COR-L47 (cell line): ENCODE measurements at places on chromosomes 4 and X.

DNA sequence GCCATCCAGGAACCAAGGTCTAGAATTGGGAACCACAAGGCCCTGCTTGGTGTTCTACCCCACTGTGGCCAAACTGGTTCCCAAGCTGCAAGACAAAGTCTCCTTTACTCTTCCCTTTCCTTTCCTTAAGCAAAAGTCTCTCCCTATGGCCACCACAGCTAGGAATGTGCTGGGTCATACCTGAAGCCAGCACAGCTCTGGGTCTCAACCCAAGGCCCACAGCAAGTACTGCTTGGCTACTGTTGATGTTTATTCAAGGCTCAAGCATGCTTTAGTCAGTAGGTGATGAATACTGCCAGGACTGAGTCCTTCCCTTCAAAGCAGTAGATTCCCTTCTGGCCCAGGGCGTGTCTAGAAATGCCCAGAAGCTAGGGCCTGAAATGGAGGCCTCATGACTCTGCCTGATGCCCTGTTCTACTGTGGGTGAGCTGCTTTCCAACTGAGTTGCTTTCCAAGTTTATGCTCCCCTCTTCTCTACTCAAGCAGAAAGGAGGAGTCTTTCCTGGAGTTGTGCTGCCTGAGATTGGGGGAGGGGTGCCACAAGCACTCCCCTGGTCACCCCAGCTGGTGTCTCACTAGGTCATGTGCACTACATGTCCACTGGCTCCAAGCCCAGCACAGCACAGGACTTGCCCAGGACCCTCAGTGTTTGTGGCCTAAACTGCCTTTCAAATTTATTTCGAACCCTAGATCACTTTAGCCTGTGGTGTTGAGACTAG lies 44.9 kb downstream of the STAP1 start:
- DNase-seq: no peak

- DNase-seq: no peak
Measured at GRCh38 chr4:166088576-166088975, 215.5 kb downstream of the TLL1 start.

GRCh38 chrX:77953708-77954107 lies 15.7 kb downstream of the PGAM4 start:
- no peak for DNase-seq

DNA sequence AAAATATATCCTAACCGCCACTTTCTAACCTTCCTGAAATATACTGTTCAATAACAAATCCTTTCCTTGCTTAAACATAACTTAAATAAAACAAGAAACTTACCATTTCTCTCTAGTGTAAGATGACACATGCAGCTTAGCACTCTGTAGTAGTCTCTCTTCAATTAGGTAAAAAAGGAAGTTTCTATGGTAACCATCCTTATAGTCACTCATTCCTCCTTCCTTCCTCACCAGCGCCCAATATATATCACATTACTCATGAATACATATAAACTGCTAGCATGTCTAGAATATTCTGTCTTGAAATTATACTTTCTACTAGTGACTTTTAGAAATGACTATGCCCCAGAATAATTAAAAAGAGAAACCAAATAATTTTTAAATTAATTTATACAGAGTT lies 112.2 kb downstream of the SNCA start:
- no peak for DNase-seq

GRCh38 chr4:184977747-184978146 lies 40.5 kb upstream of the HELT start:
- DNase-seq: no peak

- DNase-seq: no peak
Measured at GRCh38 chrX:150476164-150476699, 92.2 kb upstream of the MTM1 start.

DNA sequence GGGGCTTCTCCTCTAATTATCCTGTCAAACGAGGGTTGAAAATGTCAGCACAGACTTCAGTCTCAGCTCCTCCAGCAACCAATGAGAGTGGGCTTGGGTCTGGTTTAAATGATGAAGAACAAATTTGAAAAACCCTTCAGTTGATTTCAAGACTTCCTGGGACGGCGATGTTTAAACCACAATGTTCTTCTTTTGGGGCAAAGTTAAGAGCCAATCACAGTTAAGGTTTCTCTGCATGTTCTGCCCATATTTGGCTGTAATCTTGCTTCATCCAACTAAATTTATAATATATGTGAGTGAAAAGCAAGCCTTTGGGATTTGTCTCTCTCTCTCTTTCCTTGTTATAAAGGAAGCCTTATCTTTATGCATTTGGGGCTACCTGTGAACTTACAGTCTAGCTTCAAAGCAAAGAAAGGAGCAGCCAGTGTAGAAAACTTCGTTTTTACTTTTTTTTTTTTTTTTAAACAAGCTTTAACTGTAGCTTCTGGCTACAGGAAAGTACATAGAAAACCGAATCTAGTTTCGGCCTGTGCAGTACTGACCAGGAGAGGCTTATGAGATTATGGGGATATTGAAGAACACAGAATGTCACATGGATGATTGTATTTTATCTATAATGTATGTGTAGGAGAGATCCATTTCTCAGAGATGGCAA lies 46.8 kb upstream of the FAM9C start:
- DNase-seq: no peak

- no peak for DNase-seq
Measured at GRCh38 chr4:184641451-184641850, 7.8 kb downstream of the CASP3 start.

DNA sequence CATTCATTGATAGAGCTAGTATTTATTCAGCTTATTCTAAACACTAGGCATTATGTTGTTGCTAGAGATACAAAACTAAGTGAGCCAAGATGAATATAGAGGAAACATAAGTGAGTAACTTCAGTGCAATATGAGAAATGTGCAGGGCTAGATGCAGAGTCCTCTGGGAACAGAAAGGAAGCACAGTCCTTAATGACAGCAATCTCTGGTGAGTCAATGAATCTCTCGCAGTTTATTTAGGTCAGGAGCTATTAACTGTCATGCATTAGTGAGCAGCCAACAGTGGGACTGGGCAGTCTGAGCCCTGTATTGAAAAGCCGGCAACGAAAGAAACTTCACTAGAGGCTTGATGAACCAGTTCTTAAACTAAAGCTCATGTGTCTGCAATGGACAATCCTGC lies 598.1 kb upstream of the MAGEB2 start:
- no peak for DNase-seq

GRCh38 chrX:10798041-10798440 lies 177.7 kb upstream of the MID1 start:
- no peak for DNase-seq

DNA sequence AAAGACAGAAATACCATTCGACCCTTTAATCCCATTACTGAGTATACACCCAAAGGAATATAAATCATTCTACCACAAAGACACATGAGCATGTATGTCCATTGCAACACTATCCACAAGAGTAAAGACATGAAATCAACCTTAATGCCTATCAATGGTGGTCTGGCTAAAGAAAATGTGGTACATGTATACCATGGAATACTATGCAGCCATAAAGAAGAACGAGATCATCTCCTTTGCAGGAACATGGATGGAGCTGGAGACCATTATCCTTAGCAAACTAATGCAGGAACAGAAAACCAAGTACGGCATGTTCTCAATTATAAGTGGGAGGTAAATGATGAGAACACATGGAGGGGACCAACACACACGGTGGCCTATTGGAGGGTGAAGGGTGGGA lies 7.9 kb downstream of the SCLT1 start:
- no peak for DNase-seq

DNA sequence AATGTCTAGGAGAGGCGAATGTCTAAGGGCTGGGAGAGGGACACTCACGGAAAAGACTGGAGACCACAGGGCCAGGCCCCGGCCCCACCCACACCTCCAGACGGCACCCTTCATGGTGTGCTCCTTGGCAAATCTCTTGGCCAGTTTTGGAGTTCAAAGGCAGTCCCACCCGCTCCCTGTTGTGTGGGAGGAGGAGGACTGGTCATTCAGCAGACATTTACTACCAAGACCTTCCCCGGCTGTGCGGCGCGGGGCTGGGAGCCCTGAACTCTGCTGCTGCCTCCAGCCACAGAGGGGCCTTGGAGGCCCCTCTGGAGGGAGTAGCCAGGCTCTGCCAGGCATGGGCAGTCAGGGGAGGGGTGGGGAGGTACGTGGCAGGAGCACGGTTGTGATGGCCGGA lies 8.7 kb upstream of the TBC1D14 start:
- no peak for DNase-seq

DNA sequence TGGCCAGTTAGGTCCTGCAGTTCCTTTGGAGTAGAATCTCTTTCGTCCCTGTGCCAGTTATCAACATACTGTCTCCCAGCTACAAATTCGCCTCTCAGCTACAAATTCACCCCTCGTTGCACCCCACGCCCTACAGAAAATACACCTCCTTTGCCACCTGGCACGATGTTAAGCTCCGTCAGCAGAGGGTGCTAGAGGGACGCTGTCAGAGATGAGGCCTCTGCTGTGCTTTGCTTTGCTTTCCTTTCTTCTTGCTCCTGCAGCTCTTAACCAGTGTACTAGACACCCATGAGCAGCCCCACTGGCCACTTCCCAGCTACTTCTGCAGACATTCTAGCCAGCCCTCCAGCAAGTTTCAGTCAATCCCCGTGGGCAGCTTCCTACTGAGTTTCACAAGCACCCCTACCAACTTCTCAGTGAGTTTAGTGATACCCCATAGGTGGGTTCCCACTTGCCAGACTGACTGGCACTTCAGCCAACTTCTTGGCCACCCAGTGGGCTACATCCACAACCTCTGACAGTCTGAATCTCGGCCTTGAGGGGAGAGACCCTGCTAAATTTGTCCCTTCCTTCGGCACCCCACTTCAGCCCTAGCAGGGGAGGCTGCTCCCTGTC lies 21.8 kb downstream of the HAUS3 start:
- DNase-seq: peak; percentile 70

GRCh38 chrX:11567528-11568220 lies 98.0 kb downstream of the ARHGAP6 start:
- no peak for DNase-seq

DNA sequence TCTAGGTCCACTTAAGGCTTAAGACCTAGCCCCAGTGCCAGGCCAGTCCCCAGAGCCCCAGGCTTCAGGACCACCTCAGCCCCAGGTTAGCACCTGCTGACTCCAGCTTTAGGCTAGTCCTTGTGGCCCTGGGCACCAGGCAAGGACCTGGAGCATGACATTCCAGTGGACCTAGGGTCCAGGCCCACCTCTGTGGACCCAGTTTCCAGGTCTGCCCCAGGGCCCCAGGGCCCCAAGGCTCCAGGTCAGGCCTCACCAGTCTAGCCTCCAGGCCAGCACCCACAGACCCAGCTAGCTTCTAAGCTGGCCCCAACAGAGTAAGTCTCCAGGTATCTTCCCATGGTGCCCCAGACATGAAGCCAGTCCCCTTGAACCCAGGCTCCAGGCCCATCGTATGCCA lies 97.5 kb downstream of the QRFPR start:
- DNase-seq: no peak

DNA sequence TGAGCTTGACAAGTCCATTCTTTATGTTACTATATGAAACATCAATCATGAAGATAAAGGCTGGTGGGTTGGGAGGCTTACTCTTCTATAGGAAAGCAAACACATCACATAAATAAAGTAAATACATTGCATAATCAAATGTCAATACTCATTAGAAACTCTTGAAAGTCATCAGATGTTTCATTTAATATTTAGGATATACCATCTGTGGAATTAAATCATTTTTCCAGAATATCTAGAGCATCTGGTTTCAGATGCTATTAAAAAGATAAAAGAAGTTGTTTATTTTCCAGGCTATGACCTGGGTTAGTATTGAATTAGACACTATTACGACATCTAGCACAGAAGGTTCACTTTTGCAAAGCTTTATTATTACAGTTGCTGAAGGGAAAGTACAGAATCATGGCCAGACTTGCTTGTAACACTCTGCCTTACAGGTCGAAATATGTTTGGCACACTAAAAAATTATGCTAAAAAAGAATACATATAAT lies 72.6 kb downstream of the METTL14 start:
- DNase-seq: no peak

DNA sequence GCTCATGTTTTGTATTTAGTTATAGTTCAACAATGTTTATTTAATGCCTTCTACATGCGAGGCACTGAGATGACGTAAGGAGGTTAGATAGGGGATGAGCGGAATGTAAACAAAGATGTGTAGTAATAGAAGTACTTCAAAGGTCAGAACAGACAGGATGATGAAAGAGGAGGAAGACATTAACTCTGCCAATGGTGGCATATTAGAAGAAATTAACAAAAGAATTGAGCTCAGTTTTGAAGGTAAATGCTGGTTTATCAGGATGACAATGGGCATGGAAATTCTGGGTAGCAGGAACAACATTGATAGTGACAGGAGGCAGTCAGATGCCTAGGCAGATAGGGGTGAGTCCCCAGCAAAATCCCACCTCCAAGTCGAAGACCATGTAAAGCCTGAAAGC lies 62.3 kb upstream of the PGRMC2 start:
- DNase-seq: no peak

GRCh38 chrX:69807400-69807799 lies 191.5 kb downstream of the EDA start:
- no peak for DNase-seq

DNA sequence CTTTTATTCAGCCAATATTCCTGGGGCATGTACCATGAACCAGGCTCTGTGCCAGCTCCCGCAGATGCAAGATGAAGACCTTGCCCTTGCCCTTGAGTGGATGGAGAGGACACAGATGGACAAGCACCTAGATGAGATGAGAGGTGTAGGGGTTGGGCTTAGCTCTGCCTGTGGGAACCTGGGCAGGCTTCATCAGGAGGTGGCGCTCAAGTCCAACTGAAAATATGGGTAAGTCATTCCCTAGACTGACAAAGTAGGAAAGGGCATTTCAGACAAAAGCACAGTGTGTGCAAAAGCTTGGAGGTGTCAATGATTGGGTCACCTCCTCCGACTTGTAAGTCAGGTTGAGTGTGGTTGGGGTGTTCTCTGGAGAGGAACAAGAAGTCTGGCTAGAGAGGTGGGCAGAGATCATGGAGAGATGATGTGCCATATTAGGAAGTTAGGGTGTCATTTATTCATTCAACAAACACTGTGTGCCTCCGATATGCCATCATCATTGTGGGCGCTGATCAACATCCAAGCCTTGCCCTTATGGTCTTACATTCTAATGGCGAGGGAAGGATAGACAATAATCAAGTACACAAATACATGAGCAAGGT lies 64.6 kb downstream of the ANAPC4 start:
- DNase-seq: peak; percentile 75

GRCh38 chr4:159607809-159608208 lies 504.9 kb downstream of the RAPGEF2 start:
- DNase-seq: peak; percentile 69

- DNase-seq: no peak
Measured at GRCh38 chr4:107050525-107051135, 14.5 kb upstream of the DKK2 start.

- DNase-seq: no peak
Measured at GRCh38 chrX:24728530-24728929, 34.8 kb downstream of the POLA1 start.

DNA sequence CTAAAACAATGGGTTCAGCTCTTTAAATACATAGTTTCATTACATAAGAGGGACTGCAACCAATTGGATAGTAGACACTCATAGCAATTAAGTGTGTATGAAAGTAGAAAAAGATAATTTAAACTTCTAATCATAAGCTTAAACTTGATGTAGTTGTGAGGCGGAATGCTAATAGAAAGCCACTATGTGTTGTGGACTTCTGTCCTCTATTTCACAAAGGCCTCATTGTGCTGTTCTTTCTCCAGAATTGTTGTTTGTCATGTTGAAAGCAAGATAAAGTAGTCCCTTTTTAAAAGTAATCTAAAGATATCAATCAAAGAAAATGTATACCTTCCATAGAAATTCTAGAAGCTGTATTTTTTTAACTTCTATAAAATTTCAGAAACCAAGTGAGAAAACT lies 329.4 kb downstream of the KLHL4 start:
- no peak for DNase-seq

GRCh38 chr4:142130666-142131065 lies 494.3 kb downstream of the IL15 start:
- no peak for DNase-seq

- no peak for DNase-seq
Measured at GRCh38 chrX:69705818-69706217, 89.9 kb downstream of the EDA start.
